ENCODE measurements at places on chromosomes 6 and 20. TPM values are rescaled to one million over a fixed set of nuclear protein-coding genes. Genes with fewer than 3 reads are reported as not detected.

The HTR1B gene
- 5.1 TPM for total RNA-seq

The COL9A3 gene
- total RNA-seq = 50.4 TPM

The PRRT1 gene
- 59.1 TPM for total RNA-seq

The PLCB4 gene
- 16.1 TPM for total RNA-seq

The HFE gene
- total RNA-seq = 3.0 TPM

The CCN6 gene
- not detected for total RNA-seq

The RBPJL gene
- total RNA-seq = not detected

The CCM2L gene
- total RNA-seq = 3.1 TPM

The GATA5 gene
- not detected for total RNA-seq

The POM121L2 gene
- 0.36 TPM for total RNA-seq

The SLC16A10 gene
- total RNA-seq = 12.1 TPM

The MYLK4 gene
- 1.6 TPM for total RNA-seq

The OPN5 gene
- not detected for total RNA-seq
